Activated T-cell treated with anti-CD3 and anti-CD28 coated beads for 4 hours (primary cell): ENCODE measurements at places on chromosomes 5 and 9.

- no peak for DNase-seq
These were observed 75.2 kb downstream of the FCHO2 start for GRCh38 chr5:73030995-73031394.

DNA sequence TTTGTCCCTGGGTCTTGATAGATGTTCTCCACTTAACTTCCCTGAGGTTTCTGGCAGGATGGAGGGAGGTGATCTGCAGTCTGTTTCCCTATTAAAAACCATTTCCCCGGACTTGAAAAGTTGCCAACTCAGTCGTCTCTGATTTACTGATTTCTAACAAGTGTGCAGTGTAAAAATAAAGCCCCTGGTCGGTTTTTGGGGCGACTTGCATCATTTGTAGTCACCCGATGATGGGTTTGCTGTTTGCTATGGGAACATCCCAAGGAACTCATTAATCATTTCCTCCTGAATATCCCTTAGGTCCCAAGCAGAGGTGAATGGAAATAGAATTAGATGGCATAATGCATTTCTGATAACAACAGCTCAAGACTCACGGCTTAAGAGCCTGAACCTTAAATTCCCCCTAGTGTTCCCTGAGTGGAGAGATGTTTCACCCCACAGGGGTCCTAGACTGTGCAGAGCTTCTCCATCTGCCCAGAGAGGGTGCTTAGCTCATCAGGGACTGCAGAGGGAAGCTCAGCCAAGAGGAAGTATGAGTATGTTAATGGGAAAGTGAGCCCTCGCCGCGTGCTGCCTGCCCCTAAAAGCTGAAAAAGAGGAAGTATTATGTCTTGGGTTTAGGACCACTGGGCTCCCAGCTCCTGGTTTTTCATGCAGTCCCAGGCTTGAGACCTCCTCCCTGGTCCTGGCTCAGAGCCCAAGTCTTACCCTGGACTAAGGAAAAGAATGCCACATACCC, 115.1 kb upstream of the DAP start:
- DNase-seq: no peak

DNA sequence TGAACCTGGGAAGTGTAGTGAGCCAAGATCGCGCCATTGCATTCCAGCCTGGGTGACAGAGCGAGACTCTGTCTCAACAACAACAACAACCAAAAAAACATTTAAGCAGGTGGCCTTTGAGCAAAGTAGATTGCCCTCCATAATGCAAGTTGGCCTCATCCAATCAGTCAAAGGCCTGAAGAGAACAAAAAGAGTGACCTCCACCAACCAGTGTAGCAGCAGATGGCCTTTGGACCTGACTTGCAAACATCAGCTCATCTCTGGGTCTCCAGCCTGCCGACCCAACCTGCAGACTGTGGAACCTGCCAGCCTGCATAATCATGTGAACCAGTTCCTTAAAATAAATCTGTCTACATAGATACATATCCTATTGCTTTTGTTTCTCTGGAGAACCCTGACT, 7.5 kb downstream of the FRRS1L start:
- no peak for DNase-seq

DNA sequence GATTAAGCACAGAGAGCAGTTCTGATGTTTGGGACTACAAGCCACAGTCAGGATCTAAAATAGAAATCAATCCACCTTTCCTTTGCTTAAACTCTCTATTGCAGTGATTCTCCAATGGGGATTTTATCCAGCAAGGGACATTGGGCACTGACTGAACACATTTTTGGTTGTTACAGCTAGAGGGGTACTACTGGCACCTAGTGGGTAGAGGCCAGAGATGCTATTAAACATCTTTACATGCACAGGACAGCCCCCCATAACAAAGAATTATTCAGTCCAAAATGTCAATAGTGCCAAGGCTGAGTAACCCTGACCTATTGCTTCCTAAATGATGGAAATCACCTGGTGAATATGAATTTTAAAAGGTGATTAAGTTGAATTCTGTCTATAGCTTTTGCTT, 12.0 kb downstream of the ZNF622 start:
- DNase-seq: no peak

DNA sequence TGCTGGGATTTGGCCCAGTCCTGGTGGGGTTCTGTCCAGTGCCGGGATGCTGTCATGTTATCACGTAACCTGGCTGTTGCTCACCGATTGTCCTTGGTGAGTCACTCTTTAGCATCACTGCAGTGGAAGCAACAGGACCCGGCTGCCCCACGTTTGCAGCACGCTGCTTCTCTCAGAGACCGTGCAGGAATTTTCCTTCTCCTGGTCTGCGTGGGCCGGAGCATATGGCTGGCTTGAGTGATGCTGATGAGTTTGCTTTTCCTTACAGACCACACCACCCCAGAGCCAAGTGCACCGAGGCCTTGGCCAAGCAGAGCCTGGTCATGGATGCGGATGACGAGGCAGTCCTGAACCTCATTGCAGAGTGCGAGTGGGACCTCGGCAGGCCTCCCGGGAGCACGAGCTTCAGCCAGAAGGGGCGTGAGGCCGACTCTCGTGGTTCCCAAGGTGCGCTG, 21.4 kb downstream of the CEP72 start:
- no peak for DNase-seq

DNA sequence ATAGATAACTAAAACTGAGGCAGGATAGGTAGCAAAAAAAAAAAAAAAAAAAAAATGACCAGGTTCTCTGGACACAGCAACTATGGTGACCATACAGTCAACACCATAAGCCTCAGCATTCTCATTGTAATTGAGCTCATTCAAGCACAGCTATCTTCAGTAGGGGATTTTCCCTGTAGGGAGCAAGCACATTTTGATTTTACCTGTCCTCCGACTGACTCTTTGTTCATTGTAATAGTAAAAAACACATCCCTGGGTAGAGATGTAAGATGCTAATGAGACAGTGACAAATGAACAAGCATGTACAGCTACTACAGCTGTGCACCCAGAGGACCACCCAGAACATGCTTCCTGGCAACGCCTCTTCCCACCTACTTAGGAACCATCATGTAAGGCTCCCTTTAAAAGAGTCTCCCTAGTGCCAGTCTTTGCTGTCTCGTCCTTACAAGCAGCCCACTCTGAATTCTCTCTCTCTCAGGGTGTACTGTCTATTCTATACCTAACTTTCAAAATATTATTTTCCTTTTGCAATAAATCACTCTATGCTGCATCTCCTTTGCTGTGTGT, 65.0 kb upstream of the FBXW11 start:
- no peak for DNase-seq

DNA sequence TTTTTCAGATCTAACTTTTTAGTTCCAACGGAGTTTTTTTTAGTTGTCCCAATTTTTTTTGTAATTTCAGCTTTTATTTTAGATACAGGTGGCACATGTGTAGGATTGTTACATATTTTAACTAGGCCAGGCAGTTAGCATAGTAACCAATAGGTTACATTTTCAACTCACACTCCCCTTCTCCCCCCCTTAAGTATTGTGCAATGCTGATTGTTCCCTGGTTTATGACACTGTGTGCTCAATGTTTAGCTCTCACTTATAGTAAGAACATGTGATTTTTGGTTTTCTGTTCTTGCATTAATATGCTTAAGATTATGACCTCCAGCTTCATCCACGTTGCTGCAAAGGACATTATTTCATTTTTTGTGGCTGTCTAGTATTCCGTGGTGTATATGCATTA, 503.2 kb downstream of the CDH9 start:
- DNase-seq: no peak

DNA sequence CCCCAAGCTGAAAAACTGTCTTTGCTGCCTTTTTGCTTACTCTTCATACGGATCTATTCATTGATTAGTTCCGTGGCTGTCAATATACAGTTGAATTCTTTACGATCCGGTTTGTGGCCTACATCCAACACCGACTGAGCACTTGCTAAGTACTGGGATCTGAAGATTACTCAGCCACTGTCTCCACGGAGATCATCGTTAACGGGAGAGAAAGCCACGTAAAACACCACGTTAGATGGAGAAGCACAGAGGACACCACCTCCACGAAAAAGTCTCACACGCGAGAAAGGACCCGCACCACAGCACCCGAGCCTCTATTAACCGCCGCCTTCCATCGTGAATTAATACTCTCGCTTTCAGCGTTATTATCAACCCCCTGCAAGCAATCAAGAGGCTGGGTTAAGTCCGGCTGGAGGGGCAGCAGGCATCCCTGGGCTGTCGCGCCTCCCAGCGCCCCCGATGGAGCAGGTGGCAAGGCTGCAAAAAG, 650 bp downstream of the ELP1 start:
- no peak for DNase-seq

DNA sequence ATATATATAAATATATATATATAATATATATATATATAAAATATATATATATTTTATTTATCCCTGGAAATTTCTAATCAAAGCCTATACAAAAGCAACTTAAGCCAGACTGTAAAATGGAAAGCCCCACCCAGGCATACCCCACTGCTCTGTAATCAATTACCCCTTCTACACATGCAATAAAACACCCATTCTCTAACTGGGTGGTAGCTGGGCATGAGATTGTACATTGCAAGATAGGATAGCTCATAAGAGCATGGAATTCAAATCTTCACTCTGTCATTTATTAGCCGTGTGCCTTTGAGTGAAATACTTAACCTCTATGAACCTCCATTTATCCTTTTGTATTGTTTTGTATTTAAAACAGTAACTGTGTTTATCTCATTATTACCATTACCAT, 405.3 kb upstream of the SLC30A5 start:
- DNase-seq: no peak

GRCh38 chr5:173771121-173771724, 116.9 kb upstream of the CPEB4 start:
- no peak for DNase-seq

DNA sequence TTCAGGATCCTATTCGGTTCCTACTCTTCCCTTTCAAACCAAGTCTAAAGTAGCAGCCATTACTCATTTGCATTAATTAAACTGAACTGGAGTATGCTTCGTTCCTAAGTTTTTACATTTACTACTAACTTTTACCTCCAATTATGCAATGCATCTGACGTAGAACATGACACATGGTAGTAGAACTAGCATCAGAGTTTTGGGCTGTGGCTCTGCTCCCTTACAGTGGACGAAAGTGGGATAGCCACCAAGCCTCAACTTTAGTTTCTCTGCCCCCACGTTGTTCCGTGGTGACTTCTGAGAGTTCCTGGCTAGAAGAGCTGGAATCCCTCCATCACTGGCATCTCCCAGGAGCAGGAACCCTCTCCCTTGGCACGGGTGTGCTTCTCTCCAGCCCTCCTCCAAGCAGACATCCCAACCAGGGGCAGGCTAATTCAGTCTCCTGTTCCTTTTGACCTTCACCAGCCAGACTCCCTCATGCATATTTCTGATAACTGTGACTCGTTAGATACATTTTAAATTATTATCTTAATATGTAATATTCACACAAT, 2.9 kb downstream of the IFNE start:
- DNase-seq: no peak

DNA sequence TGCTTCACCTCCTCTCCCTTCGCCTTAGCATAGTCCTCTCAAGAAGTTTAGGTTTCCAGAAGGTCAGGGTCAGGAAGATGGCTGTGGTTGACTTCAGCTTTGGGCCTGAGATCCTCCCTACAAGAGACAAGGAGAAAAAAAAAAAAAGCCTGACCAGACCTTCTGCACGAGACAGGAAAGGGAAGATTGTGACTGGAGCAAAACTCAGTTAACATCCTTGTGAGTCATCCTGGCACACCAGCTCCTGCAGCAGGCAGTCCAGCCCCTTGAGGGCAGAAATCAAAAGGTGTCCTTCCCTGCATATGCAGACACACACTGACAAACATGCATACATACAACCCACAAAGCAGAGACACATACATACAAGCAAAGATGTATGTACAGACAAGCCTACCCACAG, 18.0 kb upstream of the ENHO start:
- DNase-seq: no peak

GRCh38 chr9:131031005-131031641, 22.1 kb downstream of the LAMC3 start:
- no peak for DNase-seq

DNA sequence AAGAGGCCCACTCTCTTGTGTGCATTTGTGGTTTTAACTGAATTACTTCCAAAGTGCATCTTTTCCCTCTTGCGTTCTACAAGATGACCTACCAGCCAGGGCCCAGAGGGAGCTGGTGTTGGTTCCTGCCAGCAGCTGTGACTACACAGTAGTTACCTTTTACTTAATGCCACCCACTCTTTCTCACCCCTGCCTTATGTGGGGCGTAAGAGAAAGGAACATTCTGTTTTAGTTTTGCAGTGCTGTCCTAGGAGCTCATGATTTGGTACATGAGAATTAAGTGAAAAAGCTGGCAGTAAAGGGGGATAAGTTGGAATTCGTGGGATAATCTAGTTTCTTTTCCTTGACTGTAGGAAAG, 45.4 kb downstream of the RCL1 start:
- no peak for DNase-seq

- no peak for DNase-seq
These were observed 278.5 kb downstream of the TMEM167A start for GRCh38 chr5:82798676-82799075.

GRCh38 chr5:56142614-56143372, 90.3 kb downstream of the ANKRD55 start:
- DNase-seq: no peak

DNA sequence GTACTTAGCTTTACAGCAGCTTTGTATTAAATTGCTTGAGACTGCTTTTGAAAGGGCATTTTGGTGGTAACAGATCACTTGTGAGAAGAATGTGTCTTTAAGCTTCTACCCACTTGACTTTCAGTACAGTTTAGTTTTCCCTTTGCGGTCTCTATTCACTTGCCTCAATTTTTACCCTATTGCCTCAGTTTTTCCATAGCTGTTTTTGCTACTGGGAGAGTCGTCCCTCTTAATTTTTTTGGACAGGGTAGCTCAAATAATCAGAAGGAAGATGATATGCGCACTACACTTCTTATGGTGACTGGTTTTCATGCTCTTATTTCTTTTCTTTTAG, 18.8 kb downstream of the UGCG start:
- no peak for DNase-seq

- DNase-seq: no peak
These were observed 147.5 kb upstream of the ALDH1B1 start for GRCh38 chr9:38244971-38245370.

DNA sequence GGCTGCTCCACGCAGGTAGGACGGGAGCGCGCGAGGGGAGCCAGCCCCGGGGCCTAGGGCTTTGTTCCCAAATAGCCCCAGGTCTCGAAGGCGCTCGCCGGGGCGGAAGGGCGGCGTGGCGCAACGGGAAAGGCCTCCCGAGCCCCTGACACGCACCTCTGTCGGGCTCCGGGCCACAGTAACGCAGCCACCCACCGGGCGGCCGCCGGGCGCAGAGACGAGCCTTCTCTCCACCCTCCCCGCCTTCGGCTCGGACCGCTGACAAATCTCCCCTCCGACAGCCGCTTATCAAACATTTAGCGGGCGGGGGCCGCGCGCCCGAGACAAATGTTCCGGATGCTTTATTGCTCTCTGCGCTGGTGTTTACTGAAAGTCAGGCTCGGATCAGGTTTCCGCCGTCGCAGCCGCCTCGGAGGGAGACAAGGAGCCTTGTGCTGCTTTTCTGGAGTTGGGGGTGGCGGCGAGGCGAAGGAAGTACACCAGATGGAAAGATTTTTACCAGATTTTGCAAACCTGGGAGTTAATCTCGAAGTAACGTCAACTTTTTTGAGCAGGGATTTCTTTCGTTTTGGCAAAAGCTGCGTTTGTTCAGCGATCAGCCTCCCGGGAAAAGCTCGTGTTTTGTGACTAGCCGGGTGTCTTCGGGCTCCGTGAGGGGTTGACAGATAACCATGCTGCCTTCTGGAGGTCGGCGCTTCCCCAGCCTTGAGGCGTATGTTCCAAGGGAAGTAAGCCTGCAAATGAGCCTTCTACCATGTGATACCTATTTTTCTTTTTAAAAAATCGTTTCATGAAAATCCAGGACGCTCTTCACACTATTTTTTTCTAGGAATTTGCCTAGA, 950 bp downstream of the RGMB start:
- DNase-seq: peak; percentile 42
